T-helper 9 cell (primary cell): ENCODE measurements at places on chromosomes 2 and 18.

GRCh38 chr18:7737550-7737949, 170.4 kb downstream of the PTPRM start:
- no peak for DNase-seq

DNA sequence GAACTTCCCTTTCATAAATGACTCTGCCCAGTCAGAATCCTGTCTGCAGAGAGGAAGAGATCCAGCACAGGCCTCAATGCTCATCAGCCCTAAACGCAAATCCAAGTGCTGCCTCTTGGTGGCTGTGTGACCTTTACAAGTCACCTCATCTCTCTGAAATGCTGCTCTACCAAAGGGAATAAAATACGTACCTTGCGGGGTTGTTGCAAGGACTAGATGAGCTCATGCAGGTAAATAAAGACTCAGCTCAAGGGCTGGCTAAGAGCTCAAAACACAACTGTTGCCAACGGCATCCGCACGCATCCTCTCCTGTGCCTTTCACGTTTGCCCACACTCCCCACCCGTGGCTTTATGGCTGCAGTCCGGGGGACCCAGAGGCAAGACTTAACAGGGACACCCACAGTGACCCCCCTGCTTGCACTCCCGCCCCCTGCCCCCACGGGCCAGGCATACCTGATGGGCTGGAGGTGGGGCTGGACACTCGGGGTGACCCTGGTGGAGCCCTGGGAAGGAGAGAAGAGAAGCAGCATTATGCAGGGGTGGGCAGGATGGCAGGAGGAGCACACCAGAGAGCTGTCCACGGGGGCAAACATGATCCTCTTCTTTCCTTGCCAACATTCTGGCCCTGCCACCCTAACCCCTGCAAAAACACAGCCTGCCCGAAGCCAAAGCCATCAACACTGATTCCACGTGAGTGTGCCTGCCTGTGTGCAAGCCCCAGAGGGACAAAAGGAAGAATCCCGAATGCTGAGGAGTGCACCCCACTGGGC, 102.6 kb downstream of the TNS1 start:
- DNase-seq: no peak

DNA sequence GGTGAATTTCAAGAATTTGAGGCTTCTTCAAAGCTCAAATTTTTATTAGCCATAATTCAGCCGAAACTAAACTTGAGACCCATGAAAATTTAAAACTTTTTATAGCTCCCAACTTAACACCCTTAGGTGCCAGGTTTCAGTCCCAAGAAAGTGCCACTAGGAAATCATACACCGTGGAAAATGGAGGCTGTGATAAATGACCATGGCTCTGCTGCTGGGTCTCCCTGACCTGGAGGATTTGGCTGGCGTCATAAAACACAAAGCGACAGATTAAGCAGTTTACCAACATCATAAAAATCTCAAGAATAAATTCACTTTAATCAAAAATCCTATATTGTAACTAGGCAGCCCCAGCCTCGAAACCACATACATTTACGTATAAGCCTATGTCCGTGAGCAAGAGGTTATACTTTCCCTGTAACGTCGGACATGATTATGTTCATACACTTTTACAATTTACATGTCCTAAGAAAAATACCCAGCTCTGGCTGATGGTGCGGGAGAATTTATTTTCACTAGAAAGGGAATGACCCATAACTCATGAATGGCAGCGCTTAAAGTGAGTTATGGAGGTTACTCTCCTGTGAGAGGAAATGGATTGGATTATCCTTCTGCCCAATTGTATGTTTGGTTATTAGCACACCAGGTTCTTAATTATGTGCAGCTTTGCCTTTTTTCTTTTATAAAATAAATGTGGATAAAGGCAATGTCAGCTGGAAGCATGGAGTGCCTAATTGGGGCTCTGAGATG, 329.4 kb downstream of the AGPS start:
- no peak for DNase-seq

DNA sequence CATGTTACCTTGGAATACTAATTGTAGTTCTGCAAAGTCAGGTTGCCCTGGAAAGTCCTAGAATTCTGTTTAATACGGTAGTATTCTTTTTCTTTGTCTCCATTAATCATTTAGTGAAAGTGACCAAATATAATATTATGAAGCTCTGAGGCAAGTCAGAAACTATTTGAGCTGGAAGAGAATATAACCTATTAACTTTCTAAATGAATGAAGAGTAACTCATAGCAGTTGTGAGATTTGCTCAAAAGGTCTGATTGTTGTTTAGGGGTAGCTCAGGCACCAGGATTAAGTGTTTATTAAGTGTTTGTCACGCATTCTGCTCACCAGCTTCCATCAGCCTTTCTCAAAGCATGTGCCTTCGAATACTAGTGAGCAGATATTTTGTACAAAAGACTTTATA, 46.7 kb upstream of the SERPINE2 start:
- no peak for DNase-seq

DNA sequence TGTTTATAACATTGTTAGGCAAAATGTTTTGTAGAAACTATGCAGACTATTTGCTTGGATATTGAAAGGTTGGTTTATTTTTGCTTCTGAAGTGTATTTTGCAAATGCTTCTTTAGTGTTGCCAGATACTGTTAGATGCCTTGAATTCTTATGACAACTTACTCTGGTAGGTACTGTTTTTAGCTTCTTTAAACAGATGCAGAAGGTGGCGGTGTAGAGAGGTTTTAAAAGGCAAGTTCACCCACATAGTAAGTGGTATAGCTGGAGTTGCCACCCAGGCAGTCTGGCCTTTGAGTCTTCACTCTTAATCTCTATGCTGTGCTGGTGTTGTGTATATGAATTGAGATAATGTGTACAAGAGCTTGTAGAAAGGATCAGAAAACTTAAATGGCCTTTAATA, 3.6 kb downstream of the PCYOX1 start:
- DNase-seq: no peak

DNA sequence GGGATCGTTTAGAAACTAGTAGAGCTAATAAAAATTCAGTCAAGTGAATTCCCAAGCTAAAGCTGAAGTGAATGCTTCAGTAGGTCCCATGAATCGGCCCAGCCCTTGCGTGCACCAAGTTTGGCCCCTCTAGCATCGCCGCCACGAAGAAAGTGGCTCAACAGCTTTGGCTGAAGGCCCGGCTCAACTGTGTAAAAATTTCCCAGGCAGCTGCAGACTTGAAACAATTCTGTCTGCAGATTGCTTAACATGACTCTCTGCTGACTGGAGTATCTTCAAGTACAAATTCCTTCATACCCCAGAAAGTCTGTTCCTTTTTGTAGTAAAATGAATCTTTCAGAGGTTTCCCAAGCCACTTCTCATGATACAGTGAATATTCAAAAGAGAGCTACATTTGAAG, 32.7 kb downstream of the ALMS1 start:
- DNase-seq: no peak

DNA sequence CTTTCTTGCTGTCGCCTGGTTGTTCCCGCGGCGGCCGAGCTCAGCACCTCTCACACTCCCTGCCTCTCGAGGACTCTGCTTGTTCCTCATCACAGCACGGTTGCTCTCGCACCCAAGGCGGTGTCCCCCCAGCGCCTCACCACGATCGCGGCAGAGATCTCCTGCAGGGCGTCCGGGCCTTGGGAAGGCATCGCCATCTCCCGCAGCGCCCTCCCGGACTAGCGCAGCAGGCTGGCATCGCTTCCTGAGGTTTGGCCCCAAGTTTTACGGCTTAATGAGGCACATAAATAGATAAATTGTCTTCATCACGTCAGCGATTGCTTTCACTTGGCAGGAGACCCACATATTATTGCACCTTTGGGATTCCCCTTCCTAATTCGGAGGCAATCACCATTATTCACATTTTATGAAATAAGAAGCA, 125.4 kb downstream of the RGPD3 start:
- no peak for DNase-seq

DNA sequence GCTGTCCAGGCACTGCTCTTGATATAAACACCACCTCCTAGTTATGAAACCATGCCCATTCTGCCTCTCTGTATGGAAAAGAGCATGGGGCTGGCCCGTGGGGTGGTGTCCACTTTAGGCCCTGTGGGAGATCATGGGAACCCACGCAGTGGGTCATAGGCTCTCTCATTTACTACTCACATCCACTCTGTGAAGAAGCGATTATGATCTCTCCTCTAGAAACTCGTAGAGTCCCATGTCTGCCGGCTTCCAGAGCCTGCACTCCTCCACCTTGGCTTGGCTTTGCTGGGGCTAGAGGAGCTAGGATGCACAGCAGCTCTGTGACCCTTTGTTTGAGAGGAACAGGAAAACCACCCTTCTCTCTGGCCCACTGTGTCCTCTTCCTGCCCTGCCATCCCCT, 15.9 kb downstream of the EMX1 start:
- no peak for DNase-seq

GRCh38 chr2:239584986-239585385, 184.2 kb upstream of the HDAC4 start:
- no peak for DNase-seq

DNA sequence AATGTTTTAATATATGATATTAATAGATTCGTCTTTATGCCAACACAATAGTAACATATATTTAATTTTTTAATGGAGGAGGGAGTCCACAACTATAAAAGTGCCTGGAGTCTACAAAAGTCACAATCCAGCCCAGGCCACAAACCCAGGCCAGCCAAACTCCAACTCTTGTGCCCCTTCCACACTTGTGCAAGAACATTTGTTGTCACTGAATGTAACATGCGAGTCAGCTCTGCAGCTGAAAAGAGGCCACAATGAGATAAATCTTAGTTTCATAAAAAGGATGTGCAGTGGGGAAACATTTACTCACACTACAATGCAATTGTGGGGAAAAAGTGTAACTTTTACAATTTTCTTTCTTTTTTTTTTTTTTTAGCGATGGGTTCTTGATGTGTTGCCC, 110.8 kb downstream of the MCFD2 start:
- DNase-seq: no peak

DNA sequence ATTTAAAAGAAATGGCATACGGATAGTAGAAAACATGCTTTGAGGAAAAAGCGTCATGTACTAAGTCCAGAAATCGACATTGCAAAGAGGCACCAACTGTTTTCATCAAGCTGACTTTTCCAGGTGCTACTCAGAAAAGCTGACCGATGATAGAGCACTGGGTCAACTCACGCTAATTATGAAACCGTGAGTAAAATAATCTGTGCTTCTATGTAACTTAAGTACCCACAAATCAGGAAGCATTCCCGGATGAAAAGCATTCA, 353 bp upstream of the NUP35 start:
- DNase-seq: no peak

- DNase-seq: no peak
Measured at GRCh38 chr2:233329489-233330135, 22.0 kb downstream of the SAG start.

- no peak for DNase-seq
Measured at GRCh38 chr2:105677901-105678300, 66.8 kb upstream of the NCK2 start.

DNA sequence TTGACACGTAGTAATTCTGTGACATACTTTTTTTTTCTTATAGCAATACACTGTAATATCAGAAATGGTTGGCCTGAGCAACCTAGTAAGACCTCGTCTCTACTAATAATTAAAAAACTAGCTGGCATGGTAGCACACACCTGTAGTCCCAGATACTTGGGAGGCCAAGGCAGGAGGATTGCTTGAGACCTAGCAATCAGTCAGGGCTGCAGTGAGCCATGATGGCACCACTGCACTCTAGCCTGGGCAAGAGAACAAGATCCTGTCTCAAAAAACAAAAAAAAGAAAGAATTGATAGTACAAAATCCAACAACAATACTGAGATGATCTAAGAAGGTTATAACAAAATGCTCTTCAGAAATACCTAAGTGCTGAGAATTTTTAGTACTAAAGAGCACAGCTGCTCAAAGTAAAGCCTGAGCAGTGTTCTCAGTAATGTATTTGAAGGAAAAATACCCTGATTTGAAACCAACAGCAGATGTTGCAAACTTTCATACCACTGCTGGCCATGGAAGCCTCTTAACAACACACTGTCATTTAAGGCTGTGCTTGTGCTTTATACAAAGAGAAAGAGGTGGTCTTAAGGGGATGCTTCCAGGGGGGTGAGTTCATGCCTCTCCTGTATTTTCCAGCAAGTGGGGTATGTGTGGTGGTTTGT, 132.6 kb upstream of the CDCA7 start:
- no peak for DNase-seq

GRCh38 chr2:101012054-101012705, 10.1 kb downstream of the RPL31 start:
- no peak for DNase-seq

- no peak for DNase-seq
Measured at GRCh38 chr2:11270891-11271290, 73.5 kb downstream of the ROCK2 start.

DNA sequence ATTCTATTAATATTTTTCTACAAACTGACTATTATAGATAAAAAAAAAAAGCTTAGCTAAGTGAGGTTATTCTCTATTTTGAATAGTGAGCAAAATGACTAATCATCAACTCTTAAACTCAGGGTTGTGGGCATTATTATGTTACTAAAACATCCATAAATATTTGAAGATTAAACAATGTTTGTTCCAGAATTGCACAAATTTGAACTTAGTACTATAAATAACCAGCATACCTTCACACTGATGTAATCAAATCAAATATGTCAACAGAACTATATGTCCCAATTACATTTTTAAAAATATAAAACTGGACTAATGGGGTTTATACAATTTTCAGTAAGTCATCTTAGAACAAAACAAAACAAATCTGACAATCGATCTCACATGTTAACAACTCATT, 800.9 kb downstream of the LRP1B start:
- no peak for DNase-seq

DNA sequence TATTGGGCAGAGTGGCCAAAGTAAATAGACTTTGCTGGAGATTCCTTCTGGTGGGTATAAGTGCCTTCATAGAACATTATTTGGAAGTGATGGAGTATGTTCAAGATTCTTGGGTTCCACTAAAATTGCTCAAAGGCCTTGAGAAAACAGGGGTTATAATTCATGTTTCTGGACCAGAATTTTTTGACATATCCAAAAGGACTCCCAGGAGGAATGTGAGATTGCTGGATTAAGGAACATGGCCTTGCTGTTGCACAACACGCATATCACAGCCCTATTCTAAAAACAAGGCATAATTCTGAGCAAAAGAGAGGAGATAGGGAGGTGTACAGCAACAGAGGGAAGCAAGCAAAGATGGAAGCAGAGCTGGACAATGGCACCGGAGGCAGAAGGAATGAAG, 111.7 kb upstream of the TNP1 start:
- DNase-seq: no peak

GRCh38 chr2:179675435-179675834, 186.0 kb downstream of the ZNF385B start:
- no peak for DNase-seq

DNA sequence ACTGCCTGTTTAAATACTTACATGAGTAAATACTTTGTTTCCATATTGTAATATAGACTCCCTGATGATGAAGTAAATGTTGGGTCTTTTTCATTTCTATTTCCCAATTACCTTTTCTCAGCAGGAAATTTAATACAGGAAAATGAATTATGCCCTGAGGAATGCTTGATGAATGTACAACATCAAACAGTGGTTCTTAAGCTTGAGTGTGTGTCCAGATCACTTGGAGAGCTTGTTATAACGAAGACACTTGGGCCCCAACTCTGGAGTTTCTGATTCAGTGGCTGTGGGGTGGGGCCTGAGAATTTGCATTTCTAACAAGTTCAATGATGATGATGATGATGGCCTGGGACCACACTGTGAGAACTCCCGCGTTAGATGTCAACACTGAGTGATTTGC, 7.1 kb upstream of the ME2 start:
- DNase-seq: no peak
